ENCODE measurements at places on chromosomes 4 and X.
A peak's percentile ranks its signal among the peaks of the same experiment; 100 is the strongest.

DNA sequence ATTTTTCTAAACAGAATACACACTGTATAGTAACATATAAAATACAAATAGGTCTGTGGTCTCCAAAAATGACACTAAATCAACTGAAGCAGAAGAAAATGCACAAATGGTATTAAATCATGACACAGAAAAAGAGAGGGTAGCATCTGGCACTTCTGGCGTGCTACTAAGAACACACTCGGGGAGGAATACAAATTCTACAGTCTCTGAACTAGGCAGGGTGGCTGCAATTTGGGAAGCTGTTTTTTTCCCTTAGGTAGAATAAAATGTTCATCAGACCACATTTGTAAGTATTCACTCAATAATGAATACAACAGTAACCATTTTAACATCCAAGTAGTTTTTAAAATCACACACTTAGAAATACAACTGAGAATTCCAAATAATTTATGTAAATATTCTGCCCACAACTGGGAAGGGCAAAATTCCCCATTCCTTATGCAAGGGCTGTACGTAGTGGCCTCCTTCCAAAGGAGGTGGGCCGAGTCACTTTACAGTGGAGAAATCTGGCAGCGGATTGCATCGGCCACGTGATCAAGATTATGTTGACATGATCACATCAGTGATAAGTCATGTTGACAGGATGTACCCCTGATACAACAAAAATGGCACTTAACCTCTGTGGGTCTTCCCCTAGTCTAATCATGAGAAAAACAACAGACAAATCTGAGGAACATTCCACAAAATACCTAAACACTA, 101.1 kb downstream of the TSPAN5 start:
- DNase-seq: no peak

GRCh38 chr4:2497931-2498330, 29.0 kb downstream of the RNF4 start:
- DNase-seq: peak; percentile 67

GRCh38 chr4:41678086-41678816, 70.3 kb downstream of the PHOX2B start:
- no peak for DNase-seq

DNA sequence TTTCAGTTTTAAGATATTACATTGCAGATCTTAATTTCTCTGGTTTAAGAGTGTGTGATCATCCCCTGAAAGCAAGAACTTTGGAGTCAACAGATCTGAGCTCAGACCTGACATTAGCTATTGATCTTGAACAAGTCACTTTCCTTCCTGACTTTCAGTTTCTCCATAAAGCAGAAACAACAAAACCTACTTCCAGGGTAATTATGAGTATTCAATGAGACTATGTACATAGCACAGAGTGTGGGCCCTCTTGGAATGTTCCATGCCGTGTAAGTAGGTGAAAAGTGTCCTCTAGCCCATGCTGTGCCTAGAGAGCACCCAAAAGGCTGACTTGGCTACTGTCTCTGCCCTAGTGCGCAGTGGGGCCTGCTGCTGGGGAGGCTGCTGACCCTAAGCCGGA, 188.0 kb upstream of the RPL34 start:
- DNase-seq: no peak

- DNase-seq: no peak
Observed at GRCh38 chr4:87541956-87542709, 13.0 kb upstream of the SPARCL1 start.

DNA sequence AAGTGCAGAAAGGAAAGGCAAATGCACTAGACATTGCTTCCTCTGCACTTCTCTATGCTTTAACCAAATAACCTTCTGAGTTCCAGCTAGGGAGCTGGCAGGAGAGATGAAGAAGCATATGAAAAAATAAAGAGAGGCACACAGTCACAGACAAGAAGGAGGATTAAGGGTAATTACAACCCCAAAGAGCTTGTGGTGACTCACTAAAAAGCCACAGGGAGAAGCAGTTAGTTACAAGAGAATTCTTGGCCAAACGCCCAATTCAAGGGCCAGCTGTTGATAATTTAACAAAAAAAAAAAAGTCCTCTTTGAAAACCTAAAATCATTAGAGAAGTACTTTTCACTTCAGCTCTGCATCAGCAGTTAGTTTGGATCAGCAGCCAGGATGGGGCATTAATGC, 478.0 kb downstream of the KCNIP4 start:
- DNase-seq: no peak

Measured in GM18507 (cell line).